Cardiac fibroblast (primary cell): ENCODE measurements at places on chromosomes 4 and X.

GRCh38 chr4:148651991-148652390 lies 209.8 kb upstream of the NR3C2 start:
- no peak for DNase-seq

GRCh38 chr4:38921151-38921550 lies 53.5 kb downstream of the FAM114A1 start:
- DNase-seq, result no peak

- DNase-seq, result no peak
These were observed 26.2 kb upstream of the NFKB1 start for GRCh38 chr4:102474736-102475504.

- DNase-seq, result peak; percentile 42
These were observed 30.1 kb upstream of the NUP54 start for GRCh38 chr4:76178296-76178695.

DNA sequence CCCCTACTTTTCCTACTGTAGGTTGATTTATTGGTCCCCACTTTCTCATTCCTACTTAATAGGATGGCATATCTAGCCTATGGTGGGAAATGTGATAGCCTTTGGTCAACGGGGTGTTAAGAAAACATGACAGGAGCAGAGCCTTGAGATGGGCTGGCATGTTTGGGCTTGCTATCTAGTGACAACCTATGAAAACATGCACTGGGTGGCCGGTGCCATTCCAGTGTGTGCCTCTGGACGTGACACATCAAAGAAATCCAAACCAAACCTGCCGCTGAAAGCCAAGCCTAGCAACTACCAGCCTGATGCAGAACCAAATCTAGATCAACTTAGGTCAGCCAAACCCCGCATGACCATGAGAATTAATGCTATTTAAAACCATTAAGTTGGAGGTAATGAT lies 317.6 kb downstream of the DMD start:
- DNase-seq, result no peak

- DNase-seq, result peak; percentile 63
These were observed 1.1 kb downstream of the GAB1 start for GRCh38 chr4:143337600-143338287.

DNA sequence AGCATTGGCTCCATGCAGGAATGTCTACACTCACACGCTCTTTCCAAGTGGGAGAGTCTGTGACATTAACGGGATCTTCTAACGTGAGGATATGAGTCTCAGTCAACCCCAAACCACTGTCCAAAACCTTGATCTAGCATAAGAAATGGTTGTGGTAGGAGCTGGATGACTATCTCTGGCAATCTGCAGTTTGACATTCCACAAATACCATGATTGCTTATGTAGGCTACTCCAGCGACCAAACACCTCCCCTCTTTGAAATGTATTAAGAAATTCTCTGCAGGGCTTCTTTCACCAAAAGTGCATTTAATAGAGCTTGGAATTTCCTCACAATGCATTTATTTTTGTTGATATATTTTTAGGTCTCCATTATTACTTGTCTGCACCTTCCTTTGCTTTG lies 14.1 kb upstream of the STX18 start:
- DNase-seq, result peak; percentile 79

DNA sequence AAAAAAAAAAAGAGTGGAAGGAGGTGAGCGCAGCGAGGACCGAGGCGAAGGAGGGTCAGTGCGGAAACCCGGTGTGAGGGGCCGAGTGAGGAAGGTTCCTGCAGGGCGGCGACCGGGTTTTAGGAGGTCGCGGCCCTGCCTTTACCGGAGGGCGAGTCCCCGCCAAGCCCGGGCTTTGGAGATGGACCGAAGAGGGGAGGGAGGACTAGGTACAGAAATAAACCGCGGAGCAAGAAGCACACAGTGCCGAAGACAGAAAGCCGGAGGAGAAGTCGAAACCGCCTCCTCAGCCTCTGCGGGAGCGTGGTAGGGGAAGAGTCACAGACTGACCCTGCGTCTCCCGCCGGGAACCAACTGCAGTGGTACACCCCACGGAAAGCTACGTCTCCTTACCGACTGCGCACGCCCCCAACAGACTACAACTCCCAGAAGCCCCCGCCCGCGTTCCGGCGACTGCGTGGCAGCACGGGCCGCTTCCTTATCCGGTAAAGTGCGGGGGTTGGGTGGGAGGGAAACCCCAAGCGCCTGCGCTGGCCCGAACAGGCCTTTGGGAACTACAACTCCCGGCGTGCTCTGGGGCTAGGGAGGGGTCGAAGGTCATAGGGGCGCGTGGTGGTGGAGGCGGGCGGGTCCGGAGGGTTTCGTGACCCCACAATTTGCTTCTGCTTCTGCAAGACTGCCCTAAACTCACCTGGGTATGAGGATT lies at the start of gene NFXL1:
NFXL1 (minus strand) TSS at position 364 of the 706 bp plus-strand sequence. CDS start 380 bp downstream, outside the sequence.
- DNase-seq, result peak; percentile 98

GRCh38 chr4:112270640-112271421 lies 14.9 kb downstream of the TIFA start:
- peak; percentile 87 for DNase-seq

DNA sequence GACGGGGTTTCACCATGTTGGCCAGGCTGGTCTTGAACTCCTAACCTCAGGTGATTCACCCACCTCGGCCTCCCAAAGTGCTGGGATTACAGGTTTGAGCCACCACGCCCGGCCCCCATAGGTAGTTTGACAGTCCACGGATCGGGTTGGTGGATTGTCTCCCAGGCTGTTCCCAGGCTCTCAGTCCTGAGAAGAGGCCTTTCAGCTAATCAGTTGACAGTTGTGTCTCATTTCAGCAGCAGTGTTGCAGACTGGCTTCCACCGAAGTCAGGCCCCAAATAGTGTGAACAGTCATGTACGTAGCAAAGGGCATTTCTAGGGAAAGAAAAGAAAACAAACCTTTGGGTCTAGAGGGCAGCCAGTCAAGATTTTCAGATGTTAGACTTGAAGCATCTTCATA lies 102.4 kb upstream of the TLR3 start:
- no peak for DNase-seq

DNA sequence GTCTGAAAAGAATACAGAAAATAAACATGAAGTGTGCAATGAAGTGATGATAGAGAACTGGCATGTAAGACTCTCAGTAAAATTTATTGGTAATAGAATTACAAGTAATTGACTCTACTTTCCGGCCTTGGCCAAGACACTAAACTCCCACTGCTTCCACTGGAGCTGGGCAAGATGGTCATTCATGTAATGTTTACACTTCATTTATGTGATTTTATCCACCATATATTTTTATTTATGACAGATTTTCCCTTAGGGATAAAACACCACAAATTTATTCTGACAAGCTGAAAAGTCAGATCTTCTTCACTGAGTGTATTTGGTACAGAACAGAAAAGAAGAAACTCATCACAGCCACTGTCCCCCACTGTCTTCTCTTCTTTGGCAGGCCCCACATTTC lies 191.9 kb downstream of the SLC39A8 start:
- DNase-seq, result no peak

- DNase-seq, result peak; percentile 2
These were observed 594.3 kb upstream of the ADGRL3 start for GRCh38 chr4:60605646-60606354.

GRCh38 chr4:185566972-185567371 lies 31.7 kb upstream of the PDLIM3 start:
- peak; percentile 90 for DNase-seq

GRCh38 chr4:148857973-148858534 lies 415.8 kb upstream of the NR3C2 start:
- DNase-seq, result no peak

DNA sequence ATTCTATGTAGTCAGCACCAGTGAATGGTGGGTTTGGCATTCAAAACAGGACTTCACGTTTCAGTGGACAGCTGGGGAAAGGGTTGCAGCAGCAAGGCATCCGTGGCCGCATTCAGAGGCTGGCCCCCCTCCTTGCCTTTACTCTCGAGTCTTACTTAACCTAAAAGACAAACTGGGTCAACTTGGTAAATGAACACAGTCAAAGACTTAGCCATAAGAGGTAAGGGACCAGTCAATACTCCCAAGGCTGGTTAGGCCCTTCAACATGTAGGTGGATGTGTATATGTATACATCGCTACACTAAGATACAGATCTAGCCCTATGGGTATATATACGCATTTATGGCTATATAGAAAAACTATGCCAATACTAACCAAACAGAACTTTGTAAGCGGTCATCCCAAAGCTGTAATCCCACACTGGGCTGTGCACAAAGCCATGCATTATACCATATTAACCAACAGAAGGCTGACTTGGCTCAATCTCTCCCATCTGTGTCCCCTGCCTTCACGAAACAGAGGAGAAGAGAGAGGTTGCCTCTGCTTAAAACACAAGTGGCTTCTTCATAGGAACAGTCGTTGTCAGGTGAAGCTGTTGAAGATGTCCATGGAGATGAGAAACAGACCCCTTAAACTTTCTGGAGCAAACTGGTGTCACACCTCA lies 61.9 kb downstream of the TSC22D3 start:
- DNase-seq, result peak; percentile 35

DNA sequence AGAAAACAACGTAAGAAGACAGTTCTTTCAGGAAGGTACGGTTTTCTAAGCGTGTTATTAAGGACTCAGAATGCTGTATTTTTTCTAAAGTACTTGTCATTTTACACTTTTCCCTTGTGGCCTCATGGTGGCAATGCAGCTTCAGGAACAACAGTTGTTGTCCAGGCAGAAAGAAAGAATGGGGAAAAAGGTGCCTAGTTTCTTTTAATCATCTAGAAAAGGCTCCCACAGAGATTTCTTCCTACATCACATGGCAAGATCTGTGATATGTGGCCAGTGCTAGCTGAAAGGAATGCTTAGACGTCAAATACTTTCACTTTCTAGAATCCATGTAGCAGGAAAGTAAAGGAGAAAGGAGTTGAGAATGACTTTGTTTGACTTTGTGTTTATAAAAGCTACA lies 49.0 kb upstream of the TRAM1L1 start:
- DNase-seq, result peak; percentile 33

- no peak for DNase-seq
These were observed 433.1 kb upstream of the FAM241A start for GRCh38 chr4:111712093-111712677.

DNA sequence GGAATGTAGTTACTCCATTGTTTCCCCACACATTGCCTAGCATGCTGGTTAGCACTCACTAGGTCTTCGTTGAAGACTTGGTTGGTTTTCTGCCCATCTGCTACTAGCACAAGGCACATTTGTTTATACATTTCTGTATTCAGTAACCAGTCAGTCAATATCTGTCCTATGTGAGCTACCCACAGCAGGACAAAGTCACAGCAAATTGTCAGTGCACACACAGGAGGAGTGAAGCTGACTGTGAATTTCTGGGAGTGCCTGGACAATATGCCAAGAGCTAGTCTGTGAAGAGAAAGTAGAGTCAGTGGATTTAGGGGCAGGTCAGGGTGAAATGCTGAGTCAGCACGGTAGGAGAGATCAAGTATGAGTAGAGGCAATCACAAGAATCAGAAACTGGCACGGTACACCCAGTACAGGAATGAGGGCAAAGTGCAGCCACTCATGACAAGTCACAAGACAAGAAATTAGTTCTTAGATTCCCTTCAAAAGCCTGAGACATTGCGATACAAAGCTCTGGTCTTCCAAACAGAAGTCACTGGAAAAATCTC lies 1049.8 kb upstream of the POU3F4 start:
- no peak for DNase-seq

DNA sequence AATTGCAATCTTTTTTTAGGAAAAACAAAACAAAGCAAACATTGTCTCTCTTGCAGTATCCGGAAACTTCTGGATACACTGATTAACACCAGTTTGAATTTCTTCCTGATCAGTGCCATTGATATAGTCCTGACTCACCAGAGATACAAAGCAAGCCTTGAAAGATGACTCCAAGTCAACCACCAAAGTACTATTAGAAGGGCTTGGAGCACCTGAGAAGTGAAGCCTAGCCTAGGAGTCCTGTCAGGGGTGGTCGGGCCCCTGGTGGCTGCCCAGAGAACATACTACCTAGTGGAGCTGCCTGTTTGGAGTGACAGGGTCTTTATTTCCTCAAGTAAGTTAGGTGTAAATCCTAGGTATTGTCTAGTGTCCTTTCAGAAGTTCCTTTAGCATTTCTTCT lies 593.2 kb downstream of the ZNF674 start:
- no peak for DNase-seq

GRCh38 chr4:19366916-19367315 lies 884.8 kb upstream of the SLIT2 start:
- DNase-seq, result no peak

DNA sequence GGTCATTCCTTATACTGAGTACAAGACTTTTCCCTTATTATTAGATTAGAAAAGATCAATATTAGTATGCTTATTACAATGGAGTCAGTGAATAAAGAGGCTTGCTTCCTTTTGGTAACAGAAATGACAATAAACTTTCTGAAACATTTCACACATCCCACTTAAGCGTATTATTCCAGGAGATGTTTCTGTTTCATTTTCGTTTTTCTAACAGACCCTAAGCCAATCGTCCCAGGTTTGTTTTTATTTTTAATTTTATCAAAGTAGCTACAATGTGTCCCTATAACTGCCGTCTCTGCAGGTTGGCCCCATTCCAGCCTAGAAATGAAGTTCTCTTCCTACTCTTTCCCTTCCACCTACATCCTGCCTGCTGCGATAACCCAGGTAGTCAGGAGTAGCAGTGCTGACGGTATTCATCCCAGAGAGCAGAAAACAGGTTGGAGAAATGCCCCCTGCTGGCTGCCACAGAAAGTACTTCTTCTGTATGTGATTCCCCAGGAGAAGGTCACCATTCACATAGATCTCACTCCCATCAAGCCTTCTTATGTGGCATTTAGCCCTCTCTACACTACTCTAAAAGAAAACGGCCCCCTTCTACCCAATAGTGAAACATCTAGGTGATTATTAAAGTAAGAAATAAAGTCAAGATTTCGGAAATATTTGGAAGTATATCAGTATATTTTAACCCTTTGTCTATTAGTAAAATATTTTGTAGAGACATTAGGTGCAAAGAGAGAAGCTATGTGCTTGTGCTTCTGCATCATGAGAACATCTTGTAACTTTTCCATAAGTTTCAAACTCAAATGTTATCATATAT lies 40.4 kb downstream of the ENPEP start:
- DNase-seq, result peak; percentile 74

DNA sequence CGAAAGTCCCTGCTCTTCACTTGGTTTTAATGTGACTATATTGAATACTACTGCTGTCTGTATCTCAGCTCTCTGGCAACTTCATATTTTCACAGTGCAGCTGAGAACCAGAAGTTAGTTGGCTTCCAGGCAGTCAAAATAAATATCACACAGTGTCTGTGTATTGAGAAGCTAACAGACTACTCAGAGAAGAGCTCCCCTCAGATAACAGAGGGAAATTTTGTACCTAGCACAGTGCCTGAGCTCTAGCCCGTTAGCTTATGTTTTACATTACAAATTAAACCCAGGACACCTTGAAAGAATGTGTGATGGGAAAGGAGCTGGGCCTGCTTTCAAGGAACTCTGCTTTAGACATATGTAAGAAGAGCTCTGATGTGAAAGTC lies 22.7 kb downstream of the JADE1 start:
- no peak for DNase-seq

DNA sequence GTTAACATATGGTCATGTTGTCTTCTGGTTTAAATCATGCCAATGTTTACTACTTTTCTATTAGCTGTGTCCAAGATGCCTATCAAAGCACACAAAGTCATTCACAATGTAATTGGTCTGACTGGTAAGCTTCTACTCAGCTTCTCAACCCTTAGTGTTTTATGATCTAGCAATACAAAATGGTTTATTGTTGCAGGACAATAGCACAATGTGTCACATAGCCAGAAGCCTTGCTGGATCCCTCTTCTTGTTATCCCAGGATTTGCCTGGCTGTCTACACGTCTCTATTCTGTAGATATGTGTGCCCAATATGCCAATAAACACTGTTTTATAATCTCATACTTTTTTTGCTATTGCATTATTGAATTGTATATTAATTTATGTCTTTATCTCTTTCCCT lies 1111.0 kb upstream of the AGA start:
- no peak for DNase-seq

GRCh38 chr4:39924014-39924413 lies 53.7 kb downstream of the PDS5A start:
- no peak for DNase-seq

GRCh38 chr4:119204916-119205315 lies 7.6 kb upstream of the USP53 start:
- no peak for DNase-seq
